ENCODE measurements at places on chromosomes 12 and 14.

- DNase-seq = no peak
These were observed 8.9 kb downstream of the GTF2A1 start for GRCh38 chr14:81211844-81212243.

GRCh38 chr12:27524839-27525753 lies 1.1 kb downstream of the PPFIBP1 start:
- DNase-seq = no peak

DNA sequence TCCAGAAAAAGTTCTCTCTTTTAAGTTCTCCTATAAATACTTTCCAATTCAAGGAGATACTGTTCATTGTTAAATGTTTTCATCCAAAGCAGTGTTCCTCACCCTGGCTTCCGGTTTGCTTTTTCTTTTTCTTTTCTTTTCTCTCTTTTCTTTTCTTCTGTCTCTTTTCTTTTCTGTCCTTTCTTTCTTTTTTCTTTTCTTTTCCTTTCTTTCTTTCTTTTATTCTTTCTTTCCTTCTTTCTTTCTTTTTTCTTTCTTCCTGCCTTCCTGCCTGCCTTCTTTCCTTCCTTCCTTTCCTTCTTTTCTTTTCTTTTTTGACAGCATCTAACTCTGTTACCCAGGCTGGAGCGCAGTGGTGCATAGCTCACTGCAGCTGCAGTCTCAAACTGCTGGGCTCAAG lies 75.8 kb downstream of the PPM1A start:
- DNase-seq = no peak

DNA sequence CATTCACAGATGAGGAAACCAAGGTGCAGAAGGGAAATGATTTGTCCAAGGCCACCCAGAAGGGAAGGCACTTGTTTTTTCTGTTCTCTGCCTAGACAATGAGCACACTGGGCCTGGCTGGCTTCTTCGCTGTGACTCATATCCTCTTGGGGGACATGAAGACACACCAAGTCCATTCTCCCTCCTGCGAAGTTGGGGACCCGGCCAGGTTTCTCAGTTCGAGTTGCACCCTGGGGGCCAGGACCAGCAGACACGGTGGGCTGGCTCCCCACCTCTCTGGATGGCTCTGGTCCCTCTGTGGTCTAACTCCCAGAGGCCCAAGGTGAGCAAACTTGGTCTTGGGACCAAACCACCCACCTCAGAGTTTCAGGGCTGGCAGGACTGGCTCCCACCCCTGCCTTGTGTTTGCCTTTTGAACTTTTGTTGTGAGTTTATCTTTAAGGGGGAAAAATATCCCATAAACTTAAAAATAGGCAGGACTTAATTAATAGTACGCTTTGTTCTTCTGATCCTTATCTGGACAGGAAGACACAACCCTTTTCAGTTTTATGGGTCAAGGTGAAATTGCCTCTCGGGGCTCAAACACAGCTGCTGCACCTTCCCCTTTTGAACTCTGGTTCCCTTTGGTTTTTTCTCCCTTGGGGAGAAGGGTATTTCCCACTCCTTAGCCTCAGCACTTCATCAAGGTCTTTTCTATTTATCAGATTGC lies 9.0 kb upstream of the MLEC start:
- DNase-seq = no peak

- no peak for DNase-seq
These were observed 3.3 kb upstream of the KRT79 start for GRCh38 chr12:52837413-52837741.

- no peak for DNase-seq
These were observed 34.5 kb upstream of the PLEK2 start for GRCh38 chr14:67446371-67447032.

DNA sequence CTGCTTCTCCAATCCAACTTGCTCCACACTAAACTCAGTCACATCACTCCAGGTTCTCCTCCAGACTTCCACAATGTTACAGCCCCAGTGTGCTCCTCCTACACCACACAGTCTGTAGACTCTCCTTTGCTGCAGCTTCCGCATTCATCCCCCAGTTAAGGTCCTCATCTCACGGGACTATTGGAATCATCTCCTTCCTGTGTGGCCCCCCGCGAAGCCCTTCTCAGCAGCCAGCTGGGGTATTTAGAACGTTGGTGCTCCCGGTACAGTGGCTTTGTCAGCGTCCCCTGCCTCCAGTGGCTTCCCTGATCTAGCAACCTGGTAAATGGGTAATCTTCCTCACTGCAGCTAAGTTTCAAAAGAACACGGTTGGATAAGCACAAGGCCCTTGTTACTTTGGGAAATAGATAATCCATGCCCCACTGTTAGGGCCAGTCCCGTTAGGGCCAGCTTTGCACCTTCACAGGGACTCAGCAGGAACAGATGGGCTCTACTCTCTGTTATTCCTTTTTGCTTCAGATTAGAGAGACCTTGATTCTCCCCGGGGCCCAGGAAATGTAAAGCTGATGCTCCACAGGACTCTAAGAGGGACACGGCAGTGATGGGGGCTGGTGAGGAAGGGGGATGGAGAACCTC lies 823 bp upstream of the TSPAN11 start:
- no peak for DNase-seq

DNA sequence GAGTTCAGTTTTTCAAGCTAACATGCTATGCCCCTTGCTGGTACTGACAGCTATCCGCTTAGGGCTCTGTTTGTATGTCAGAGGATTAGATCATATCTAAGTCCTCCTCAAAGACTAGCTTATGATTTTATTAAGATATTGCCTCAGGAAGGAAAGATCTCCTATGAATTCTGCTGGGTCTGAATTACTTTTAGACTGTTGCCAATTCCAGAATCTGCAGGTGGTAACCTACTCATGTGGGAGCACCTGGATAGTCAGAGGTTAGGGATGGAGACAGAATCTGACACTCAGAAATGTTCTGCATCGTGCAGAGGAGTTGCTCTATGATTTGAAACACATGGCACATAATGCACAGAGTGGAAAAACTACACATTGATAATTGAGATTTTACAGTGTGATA lies 843.4 kb downstream of the SLC6A15 start:
- no peak for DNase-seq

GRCh38 chr12:40874868-40875267 lies 182.6 kb downstream of the CNTN1 start:
- DNase-seq = no peak

- DNase-seq = no peak
These were observed 21.3 kb upstream of the DIP2B start for GRCh38 chr12:50483488-50483887.

DNA sequence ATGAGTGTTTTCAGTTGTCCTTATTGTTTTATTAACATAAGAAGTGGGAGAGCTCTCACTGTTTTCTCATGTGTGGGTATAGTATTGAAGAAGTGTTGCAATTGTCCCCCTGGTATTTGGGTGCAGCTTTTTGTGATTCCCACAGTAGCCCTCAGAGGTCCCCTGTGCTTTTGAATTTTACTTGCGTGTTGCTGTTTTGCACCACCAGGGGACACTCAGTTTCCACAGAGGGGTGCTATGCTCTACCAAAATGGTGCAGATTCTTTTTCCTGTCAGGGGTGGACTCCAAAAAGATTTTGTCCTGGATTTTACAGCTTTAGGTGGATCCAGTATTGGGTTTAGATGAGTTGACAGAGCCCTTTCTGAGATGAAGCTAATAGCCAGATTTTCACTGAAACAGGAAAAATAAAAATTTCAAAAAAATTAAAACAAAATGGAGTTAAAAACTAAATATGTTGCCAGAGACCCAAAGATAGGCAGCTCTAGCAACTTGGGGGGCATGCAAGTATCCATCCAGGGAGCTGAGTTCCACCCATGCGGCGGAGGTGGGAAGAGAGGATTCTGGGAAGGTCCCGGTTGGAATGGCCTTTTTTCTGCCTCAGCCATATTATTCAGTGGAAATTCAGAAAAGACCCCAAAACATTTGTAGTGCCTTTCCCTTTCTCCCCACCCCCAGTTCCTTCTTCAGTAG lies 50.2 kb downstream of the TTLL5 start:
- DNase-seq = no peak

DNA sequence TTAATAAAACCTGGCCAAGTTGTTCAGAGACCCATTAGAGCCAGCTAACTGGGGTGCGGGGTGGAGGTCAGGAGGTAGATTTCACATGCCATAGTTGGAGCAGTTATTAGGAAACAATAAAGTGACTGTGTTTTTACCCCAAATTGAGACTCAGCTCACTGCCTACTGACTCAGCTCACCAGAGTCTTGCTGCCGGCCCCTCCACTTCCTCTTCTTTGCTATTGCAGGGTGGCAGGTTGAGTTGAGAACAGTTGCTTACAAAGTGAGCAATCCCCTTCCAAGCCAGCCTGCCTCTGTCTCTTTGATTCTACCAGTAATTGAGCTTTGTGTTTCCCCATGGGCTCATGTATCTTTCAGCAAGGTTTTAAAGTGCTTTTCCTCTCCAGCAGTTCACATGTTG lies 12.9 kb downstream of the ST8SIA1 start:
- DNase-seq = no peak

- no peak for DNase-seq
These were observed 112.7 kb downstream of the EFCAB11 start for GRCh38 chr14:89841851-89842250.

DNA sequence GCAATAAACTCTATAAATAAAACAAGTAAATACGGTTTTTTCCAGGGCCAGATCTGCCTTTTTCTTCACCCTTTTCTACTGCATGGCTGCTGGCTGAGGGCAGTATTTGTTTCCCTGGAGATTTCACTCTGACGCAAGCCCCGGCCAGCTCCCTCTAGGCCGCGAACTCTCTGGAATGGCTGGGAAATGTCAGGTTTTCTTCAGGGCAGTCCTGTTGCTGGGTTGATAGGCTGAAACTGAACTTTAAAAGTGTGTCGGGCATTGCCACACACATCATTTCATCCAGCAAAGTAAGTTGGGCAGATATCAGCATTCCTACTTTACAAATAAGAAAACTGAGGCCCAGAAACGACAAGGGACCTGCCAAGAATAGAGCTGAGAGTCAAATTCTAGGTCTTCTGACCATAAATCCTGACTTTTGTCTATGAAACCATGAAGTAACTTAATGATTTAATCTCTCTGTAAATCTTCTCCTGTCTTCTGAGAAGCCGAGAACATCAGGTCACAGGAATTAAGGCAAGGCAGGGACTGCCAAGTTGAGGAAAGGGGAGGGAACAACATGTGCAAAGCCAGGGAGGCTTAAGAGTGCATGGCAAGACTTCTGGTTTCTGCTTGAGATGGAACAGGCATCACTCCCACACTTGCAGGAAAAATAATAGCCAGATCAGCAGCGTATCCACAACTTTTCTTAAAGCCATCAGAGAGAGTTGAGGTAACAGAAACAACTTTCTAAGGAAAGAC lies 205.0 kb upstream of the CCDC196 start:
- DNase-seq = no peak

- DNase-seq = no peak
These were observed 131.6 kb downstream of the PPFIA2 start for GRCh38 chr12:81627336-81628189.

GRCh38 chr14:96630281-96630680 lies 128.1 kb downstream of the PAPOLA start:
- no peak for DNase-seq

DNA sequence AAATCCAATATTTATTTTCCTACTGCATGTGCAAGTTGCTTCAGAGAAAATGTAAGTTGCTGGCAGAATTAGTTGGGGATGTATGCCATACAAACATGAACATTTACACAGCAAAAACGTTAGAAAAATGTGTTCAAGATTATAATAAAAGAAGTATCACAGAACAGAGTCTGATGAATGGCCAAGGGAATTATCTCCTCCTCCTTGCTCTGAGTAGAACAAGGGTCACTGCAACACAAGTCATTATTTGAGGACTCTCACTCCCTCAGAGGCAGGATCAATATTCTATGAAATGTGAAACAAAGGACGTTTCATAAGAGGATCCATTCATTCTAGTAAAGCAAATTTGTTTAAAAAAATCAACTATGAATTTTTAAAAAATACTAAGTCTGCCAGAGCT lies 177.8 kb downstream of the PRKD1 start:
- no peak for DNase-seq

DNA sequence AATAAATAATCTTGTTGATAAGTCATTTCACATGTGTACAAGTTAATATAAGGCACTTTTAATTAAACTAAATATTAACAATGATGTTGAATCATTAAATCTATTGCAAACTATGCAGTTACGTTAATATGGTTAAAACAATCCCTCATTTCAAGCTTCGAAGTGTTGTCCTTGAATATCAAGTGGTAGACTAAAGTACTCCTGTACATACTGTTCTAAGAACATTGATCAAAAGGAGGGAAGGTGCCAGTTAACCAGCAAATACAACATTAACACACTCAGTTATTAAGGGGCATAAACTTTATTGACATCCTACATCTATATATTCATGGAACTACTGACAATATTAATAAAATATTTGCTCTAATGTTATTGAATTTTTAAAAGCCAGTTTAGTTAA lies 8.7 kb downstream of the BCAT1 start:
- no peak for DNase-seq

- no peak for DNase-seq
These were observed 122.2 kb upstream of the METAP2 start for GRCh38 chr12:95351748-95352147.

- DNase-seq = no peak
These were observed 21.1 kb downstream of the FKBP3 start for GRCh38 chr14:45112896-45113781.

- DNase-seq = no peak
These were observed 20.4 kb upstream of the LGMN start for GRCh38 chr14:92768795-92769194.

- DNase-seq = peak; percentile 37
These were observed 1.4 kb upstream of the DNAJC14 start for GRCh38 chr12:55830601-55831446.

- DNase-seq = no peak
These were observed 976.2 kb upstream of the LRFN5 start for GRCh38 chr14:40630471-40630870.

DNA sequence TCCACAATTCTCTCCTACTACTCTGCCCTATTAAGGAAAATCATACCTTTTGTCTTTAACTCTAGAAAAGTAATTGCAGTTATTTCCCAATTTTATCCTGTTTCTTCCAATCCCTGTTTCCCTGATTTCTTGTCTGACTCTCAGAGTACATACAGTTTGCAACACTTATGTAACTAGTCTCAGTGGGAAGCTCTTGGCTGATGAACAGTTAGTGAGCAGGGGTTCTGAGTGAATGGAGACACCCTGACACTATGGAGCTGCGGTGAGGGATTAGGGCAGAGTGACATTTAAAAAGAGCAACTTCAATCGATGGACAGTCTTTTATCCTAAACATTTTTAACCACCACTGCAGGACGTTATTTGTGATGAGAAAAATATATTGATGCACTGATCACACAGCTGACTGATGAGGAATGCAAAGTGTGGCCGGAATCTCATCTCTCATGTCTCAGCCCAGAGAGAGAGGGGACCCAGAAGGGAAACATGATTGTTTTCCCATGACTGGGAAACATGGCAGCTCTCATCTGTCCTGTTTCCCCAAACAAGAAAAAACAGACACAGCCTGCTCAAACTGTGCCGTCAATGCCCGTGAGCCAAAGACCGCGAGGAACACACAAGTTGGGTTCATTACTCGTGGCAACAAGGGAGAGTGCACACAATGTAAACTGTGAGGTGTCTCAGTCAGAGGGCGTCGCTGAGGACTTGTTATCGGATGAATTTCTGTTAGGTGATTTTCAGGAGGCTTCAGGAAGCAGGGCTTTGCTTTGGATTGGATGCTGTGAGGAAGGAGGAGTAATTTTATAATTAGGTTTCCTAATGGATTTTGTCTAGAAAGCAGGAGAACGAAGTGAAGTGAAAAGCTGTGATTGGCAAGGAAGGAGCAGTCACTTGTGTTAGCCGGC lies 5.2 kb upstream of the SLC6A13 start:
- no peak for DNase-seq

GRCh38 chr14:53529519-53529918 lies 376.4 kb upstream of the DDHD1 start:
- DNase-seq = no peak

- no peak for DNase-seq
These were observed 333.4 kb upstream of the TBX3 start for GRCh38 chr12:115017346-115017745.

GRCh38 chr14:52086711-52087110 lies 17.9 kb upstream of the NID2 start:
- DNase-seq = no peak

Data from stimulated activated CD4-positive, alpha-beta T cell treated with anti-CD3 and anti-CD28 coated beads, Interleukin-15, amount 100 ng/mL, for 1 hour (primary cell).